ENCODE measurements at places on chromosomes 13 and 19. TPM values are rescaled to one million over a fixed set of nuclear protein-coding genes. Genes with fewer than 3 reads are reported as not detected.
A peak's percentile ranks its signal among the peaks of the same experiment; 100 is the strongest.

The LPAR2 gene
- polyA plus RNA-seq, result 18.6 TPM

The MBD3L2B gene
- polyA plus RNA-seq, result 0.11 TPM

The DOCK9 gene
- 52.9 TPM for polyA plus RNA-seq

The MBD3L3 gene
- not detected for polyA plus RNA-seq

The ANGPTL8 gene
- not detected for polyA plus RNA-seq

The UPK1A gene
- polyA plus RNA-seq, result 0.83 TPM

The RBM42 gene
- 49.1 TPM for polyA plus RNA-seq

The ZNF221 gene
- polyA plus RNA-seq, result 0.87 TPM

The PLPPR3 gene
- not detected for polyA plus RNA-seq

The ZNF541 gene
- polyA plus RNA-seq, result not detected

The CEACAM19 gene
- polyA plus RNA-seq, result 1.7 TPM

GRCh38 chr13:25675060-25675459 is 303.3 kb downstream of the ATP8A2 start:
- no peak for DNase-seq

- DNase-seq, result no peak
Observed at GRCh38 chr13:66415444-66415843, 814.7 kb downstream of the PCDH9 start.

DNA sequence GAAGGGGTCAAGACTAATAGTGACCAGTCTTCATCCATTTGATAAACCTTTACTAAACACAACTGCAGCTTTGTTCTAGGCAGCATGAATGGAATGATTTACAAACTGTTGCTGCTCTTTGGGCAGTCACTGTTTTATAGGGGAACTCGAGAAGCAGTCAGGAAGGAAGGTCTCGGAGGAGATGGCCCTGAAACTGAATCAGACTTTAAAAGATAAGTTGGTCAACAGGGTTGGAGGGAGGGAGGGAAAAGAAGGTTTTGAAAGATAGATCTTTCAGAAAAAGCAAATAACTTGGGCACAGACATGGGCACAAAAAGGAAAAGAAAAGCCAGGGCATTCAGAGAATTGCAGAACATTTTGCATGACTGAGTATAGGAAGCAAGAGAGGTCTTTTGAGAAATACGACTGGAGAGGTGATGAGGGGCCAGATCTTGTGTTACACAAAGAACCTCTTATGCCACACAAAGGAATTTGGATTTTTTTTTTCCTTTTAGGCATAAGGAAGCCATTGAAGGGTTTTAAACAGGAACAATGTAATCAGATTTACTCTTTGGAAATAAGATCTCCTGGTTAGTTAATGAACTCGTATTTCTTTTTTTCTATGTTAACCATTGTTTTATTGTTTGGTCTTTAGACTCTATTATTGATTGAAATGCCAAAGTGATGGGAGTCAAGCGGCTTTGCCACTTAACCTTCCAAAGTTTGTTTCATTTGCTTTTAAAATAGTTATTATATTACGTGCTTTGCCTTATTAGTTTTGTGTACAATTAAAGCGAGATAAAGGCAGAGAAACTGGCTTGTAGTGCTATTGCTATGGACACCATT is 37.5 kb upstream of the SACS start:
- DNase-seq, result no peak

DNA sequence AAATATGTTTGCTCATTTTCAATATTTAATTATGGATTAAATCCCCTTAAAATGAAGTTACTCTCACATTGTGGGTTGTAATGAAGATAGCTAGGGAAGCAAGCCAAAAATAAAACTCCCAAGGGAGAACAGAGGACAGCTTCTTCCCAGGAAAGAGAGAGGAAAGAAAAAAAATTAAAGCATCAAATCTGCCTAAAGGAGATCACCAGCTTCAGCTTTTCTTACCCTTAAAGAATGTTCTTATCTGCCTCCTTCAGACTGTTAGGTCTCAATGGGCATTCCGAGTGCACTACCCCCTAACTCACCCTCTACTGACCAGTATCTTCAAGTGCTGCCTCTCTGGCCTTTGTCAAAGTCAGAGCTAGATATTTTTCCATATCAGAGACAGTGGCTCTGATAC is 55.2 kb downstream of the XPO4 start:
- DNase-seq, result no peak

- DNase-seq, result no peak
Observed at GRCh38 chr19:15123900-15124299, 16.7 kb downstream of the SYDE1 start.

DNA sequence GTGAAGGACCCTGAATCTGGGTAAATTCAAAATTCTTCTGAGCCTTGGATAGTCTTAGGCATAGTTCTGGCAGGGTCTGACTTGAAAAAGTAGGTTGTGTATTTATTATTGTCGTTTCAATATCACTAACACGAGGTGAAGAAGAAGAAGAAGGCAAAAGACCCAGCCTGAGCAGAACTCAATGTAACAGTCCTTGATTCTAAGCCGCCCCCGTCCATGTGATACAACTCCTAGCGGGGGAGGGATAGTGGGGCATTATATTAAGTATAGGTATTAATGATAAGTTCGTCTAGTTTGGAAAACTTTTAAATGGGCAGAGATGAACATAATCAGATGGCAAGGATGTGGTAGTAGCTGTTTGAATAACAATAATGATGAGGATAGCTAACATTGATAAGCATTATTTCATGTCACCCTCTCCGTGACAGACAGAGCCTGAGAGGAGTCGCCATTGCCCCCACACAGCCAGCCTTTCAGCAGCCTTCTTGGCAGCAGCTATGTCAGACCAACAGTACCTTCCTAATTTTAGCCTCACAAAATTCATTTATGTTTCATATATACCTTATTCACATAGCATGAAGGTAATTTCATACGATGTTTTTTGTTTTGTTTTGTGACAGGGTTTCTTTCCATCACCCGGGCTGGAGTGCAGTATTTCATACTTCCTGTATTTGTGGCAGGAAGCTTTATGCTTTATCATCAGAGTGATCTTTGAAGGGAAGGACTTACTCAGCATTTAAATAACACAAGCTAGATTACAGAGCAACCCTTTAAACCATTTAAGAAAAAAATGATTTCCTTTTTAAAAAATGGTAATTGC is 64.4 kb upstream of the NPAS1 start:
- DNase-seq, result no peak

DNA sequence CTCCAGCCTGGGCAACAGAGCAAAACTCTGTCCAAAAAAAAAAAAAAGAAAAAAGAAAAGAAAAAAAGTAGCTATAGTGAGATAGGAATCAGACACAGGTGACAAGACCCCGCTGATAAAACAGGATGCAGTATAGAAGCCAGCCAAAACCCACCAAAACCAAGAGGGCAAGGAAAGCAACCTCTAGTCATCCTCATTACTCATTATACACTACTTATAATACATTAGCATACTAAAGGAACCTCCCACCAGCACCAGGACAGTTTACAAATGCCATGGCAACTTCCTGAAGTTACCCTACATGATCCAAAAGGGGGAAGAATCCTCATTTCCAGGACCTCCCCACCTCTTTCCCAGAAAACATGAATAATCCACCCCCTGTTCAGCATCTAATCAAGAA is 35.6 kb upstream of the UBL3 start:
- DNase-seq, result no peak

DNA sequence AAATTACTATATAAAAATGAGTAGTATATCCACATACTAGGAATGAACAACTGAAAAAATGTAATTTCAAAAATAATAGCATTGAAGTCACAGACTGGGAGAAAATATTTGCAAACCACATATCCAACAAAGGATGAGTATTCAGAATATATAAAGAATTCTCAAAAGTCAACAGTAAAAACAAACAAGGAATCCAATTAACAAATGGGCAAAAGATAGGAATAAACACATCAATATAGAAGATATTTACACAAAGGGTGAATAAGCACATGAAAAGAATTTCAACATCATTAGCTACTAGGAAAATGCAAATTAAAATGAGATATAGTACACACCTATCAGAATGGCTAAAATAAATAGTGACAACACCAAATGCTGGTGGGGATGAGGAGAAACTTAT is 37.0 kb downstream of the MYCBP2 start:
- no peak for DNase-seq

DNA sequence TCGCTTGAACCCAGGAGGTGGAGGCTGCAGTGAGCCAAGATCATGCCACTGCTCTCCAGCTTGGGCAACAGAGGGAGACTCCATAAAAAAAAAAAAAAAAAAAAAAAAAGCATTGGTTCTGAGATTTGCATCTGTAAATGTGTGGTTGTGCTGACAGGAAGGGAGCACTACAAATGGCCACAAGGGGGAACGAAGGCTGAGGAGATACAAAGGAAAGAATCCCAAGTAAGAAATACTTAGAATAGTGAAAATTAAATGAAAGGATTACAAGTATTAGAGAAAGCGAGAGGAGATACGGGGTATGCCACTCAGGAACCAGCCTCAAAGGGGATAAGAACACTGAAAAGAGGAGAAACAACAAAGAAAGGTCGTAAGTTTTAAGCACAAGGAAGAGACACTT is 284.9 kb downstream of the KLF12 start:
- no peak for DNase-seq

DNA sequence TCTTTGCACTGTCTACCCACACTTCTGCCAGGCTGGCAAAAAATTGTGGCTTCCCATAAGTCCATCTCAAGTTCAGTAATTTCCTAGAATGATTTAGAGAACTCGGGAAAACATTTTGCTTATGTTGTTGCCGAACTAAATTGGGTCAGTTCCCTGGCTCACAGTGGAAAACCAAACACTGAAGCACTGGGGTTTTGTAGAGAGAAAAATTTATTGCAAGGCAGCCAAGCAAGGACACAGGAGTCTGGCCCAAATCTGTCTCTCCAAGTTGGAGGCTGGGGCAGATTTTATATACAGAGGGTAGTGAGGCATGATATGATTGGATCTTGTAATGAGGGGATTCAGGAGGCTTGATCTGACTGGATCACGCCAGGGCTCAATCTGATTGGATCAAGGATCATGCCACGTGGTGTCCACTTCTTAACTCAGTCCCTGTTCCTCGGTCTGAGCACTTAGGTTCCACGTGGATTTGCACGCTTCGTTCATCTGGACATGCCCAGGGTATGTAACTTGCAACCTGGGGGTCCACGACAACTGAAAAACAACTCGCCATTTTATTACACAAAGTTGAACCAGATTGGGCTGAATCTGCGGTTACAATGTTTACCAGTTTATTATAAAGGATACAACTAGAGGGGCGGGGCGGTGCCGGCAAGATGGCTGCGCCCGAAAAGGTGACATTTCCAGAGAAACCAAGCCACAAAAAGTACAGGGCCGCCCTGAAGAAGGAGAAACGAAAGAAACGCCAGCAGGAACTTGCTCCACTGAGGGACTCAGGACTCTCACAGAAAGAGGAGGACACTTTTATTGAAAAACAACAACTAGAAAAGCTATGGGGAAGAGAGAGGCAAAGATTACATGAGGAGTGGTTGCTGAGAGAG is 7.3 kb downstream of the CD209 start:
- no peak for DNase-seq

GRCh38 chr19:1862068-1862423 is 1.3 kb downstream of the KLF16 start:
- no peak for DNase-seq

DNA sequence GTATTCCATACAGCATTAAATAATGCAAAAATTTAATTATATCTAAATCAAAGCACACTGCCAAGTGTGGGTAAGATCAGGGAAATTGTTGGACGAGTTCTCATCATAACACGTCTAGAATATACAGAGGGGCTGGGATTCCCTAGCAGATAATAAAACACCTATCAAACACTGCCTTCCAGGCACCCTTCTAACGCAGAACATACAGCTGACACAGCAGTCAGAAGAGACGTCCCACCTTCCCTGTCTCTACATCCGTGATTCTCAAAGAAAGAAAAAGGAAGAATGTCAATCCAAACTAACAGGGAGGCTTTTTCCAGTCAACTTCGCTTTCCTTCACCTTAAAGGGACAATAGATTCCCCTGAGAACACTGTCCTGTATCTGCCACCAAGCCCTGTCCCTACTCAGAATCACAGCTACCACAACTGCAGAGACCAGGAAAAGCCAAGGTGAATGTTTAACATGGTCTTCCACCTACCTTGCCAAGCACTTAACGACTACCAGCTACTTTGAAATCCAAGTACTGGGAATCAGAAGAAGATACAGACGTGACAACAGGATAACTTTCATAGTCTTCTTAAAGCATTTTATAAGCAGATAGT is 38.5 kb downstream of the TBC1D4 start:
- DNase-seq, result no peak

- DNase-seq, result no peak
Observed at GRCh38 chr19:22517496-22518411, 95.6 kb upstream of the ZNF98 start.

DNA sequence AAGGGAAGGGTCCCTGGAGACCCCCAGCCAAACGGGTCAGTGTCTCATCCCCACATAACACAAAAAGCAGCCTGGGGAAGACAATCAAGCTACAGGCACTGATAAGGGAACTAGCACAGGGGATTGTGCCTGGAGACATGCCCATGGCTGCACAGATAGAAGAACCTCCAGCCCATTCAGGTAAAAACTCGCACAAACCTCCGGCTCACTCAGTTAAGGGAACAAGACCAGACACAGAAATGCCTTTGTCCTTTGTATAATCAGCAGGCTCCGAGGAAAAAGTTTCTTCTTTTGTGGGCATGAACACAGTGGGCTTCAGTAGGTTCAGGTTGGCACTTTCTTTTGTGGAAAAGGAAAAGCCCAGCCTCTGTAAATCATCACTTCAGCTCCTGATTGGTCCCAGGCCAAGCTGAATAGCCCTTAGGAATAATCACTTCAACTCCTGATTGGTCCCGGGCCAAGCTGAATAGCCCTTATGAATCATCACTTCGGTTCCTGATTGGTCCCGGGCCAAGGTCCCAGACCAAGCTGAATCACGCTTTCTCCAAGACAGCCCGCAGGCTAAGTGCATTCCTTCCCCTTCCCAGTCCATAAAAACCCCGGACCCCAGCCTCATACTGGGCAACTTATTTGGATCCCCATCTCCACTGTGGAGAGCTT is 5.0 kb upstream of the ZNF230 start:
- DNase-seq, result peak; percentile 76

- DNase-seq, result no peak
Observed at GRCh38 chr19:50832666-50833065, 708 bp downstream of the KLK15 start.

DNA sequence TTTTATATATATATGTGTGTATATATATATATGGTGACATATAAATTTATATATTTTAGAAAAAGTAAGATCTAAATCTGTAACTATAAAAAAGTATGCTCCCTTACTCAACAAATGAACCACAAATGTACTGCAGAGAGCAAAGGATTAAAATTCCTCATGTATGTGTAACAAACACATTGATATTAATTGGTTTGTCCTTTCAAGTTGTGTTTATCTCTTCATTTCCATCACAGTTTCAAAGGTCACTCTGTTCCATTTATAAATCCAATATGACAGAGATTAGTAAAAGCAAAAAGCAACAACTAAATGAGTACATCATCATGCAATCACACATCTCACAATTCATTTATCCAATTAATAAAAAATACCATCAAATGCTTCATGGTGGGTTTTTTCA is 247.9 kb downstream of the DACH1 start:
- DNase-seq, result no peak
